ENCODE measurements at places on chromosomes 6 and 20. TPM values are rescaled to one million over a fixed set of nuclear protein-coding genes. Genes with fewer than 3 reads are reported as not detected.

The TRIM31 gene
- not detected for total RNA-seq

The SPEF1 gene
- not detected for total RNA-seq

The GNRH2 gene
- not detected for total RNA-seq

DNA sequence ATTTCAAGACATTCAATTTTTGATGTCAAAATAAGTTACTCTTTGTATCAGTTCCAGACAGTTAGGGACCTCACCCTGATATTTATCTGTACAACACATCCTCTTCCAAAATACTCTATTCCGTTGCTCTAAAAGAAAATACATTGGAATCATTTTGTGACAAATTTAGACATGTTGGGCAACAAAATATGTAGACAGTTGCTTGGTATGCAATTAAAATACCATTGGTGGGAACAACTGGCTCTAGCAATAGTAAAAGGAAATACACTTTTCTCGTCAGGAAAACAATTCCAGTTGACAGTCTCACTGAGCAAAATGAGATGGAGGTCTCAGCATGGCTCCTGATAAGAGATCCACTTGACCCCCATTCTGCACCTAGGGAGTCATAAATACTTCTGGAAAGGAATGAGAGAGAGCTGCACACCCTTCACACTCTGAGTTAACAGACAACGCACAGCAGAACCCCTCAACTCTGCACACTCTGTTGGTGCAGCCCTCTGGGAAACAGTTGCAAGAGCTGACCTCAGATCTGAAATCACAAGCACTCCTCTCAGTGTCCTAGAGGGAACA, 171.3 kb upstream of the NT5E start:
- DNase-seq = no peak
- H3K36me3 ChIP-seq = no peaks in the 10 kb centered on the region
- H3K4me1 ChIP-seq = no peaks in the 10 kb centered on the region
- H3K27me3 ChIP-seq = no peaks in the 10 kb centered on the region
- no peak overlapping the region for H3K27ac ChIP-seq

- H3K36me3 ChIP-seq = peaks cover 37% of the 10 kb centered on the region
- DNase-seq = no peak
- no peaks in the 10 kb centered on the region for H3K27me3 ChIP-seq
- peaks cover 10% of the 10 kb centered on the region for H3K4me1 ChIP-seq
- no peak overlapping the region for H3K4me3 ChIP-seq
Observed at GRCh38 chr20:34951252-34951651, 4.4 kb downstream of the GSS start.

DNA sequence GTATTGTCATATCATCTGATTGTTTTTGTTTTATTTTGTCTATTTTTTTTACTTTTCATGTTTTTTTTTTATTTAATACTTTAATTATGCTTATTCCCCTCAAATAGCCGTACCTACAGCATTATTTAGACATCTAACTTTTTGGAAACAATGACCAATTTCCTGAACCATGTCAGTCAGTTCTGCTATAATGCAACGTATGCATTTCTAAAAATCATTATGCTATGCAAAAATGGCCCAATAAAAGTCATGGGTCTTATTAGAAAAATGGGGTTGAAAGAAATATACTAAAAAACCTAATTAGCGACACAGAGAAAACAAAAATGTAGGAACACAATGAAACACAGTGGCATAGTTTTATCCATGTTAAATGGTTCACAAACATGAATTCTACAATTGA, 1454.7 kb downstream of the GRIK2 start:
- no peaks in the 10 kb centered on the region for H3K27me3 ChIP-seq
- H3K4me3 ChIP-seq = no peak overlapping the region
- H3K4me1 ChIP-seq = no peaks in the 10 kb centered on the region
- no peak overlapping the region for H3K27ac ChIP-seq

GRCh38 chr20:8661229-8661952, 407.5 kb upstream of the PLCB4 start:
- H3K36me3 ChIP-seq = no peaks in the 10 kb centered on the region
- H3K4me1 ChIP-seq = no peaks in the 10 kb centered on the region
- no peak overlapping the region for H3K27ac ChIP-seq
- H3K27me3 ChIP-seq = no peaks in the 10 kb centered on the region

- H3K27ac ChIP-seq = no peak overlapping the region
- DNase-seq = no peak
- no peaks in the 10 kb centered on the region for H3K4me1 ChIP-seq
- H3K27me3 ChIP-seq = peaks cover 3% of the 10 kb centered on the region
Observed at GRCh38 chr6:114649298-114649697, 306.5 kb upstream of the HS3ST5 start.

- H3K27ac ChIP-seq = no peak overlapping the region
- no peaks in the 10 kb centered on the region for H3K27me3 ChIP-seq
- DNase-seq = no peak
- H3K4me3 ChIP-seq = no peak overlapping the region
- no peaks in the 10 kb centered on the region for H3K4me1 ChIP-seq
- no peaks in the 10 kb centered on the region for H3K36me3 ChIP-seq
Observed at GRCh38 chr6:125480571-125480970, 178.8 kb upstream of the HDDC2 start.

- no peak for DNase-seq
- H3K4me3 ChIP-seq = peak overlapping the region; percentile 55
- peaks cover 31% of the 10 kb centered on the region for H3K4me1 ChIP-seq
- no peaks in the 10 kb centered on the region for H3K27me3 ChIP-seq
Observed at GRCh38 chr6:10723567-10723881, 654 bp downstream of the TMEM14C start.
